ENCODE measurements at places on chromosomes 4 and X.
A peak's percentile ranks its signal among the peaks of the same experiment; 100 is the strongest.

GRCh38 chr4:10074767-10075105, 41.9 kb downstream of the WDR1 start:
- DNase-seq: no peak

DNA sequence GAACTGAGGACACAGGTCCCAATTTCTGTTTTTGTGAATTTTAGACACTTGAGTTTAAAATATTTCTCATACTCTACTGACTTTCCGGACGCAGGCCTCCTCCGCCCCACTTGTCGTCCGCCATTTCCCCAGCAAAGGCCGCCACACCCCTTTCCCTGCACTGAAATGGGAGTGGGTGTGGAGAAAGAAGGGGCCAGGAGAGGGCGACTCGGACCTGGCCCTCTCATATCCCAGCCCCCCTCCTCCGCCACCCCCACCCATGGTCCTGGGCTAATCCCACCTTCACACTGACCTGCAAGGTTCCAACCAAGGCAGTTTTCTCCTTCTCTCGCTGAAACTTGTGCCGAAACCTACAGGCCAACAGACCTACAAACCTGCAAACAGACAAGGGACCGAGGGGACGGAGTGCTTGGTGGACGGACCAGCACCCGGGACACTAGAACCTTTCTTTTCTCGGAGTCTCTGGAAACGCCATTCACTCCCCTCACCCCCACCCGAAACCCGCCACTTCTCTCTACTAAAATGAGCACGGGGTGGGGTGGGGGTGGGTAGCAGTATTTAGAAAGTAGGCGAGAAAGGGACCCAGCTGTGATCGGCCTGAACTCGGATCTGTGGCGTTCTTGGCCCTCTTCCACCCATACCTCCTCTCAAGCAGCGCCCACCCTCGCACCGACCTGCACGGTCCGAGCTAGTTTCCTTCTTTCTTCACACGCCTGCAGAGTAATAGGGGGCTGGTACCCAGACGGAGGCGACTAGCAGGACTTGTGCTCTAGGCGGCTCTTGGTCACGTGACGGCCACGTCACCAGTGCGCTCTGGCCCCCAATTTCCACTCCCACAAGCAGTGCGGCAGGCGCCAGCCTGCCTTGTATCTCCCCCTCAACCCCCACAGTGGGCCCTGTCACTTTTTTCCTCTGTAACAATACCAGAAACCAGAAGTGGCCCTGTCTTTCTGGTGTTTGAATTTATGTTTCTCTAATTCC, at the start of gene ARMCX6:
Gene ARMCX6 (minus strand): TSS at position 790 of the 981 bp plus-strand sequence. CDS start 1,380 bp downstream, outside the sequence.
- peak; percentile 88 for DNase-seq

GRCh38 chrX:10634392-10635161, 14.2 kb upstream of the MID1 start:
- DNase-seq: no peak

DNA sequence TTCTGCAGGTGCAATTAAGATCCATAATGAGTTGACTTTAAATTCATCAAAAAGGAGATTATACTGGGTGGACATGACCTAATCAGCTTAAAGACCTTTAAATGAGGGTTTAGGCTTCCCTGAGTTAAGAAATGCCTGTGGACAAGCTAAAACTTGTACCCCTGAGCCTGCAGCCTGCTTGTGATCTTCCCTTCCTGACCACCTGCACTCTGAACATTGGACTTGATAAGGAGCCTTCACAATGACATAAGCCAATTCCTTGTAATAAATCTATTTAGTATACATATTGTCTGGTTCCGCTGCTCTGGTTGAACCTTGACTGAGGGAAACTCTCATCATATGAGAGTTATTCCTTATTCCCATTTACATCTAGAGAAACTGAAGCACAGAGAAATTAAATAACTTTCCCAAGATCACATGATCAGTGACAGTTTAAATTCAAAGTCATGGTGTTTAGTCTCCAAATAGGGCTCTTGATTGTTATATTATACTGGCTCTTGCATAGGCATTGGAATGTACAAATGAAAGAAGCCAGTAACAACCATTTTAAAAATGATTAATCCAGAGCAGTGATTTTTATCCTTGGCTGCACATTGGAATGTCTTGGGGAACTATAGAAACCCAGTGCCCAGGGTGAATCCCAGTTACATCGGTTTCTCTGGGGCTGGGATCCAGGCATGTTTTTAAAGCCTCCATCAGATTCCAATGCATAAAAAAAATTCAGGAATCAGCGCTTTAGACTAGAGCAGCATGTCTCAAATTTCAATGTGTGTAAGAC, 136.1 kb downstream of the MSL3 start:
- no peak for DNase-seq

GRCh38 chr4:5206016-5206790, 154.9 kb downstream of the STK32B start:
- DNase-seq: no peak

DNA sequence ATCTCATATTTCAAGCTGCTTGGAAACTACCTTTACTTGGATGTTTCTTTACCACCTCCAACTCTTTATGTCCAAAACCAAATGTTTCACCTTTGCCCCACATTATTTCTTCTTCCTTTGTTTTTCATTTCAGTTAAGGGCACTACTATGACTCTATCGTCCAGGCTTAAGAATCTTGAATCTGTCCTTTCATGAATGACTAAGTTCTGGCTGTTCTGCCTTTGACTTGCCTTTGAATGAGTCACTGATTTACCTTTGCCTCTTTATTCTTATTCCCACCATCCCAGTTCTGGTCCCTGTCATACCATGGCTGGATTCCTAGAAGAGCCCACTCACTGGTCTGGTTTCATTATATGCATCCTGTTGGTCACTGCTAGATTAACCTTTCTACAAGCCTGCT, 30.6 kb upstream of the PLAC1 start:
- no peak for DNase-seq

- no peak for DNase-seq
These were observed 15.7 kb downstream of the CCKAR start for GRCh38 chr4:26474551-26474950.

- DNase-seq: peak; percentile 62
These were observed 45.8 kb downstream of the SLC39A8 start for GRCh38 chr4:102299354-102300107.

DNA sequence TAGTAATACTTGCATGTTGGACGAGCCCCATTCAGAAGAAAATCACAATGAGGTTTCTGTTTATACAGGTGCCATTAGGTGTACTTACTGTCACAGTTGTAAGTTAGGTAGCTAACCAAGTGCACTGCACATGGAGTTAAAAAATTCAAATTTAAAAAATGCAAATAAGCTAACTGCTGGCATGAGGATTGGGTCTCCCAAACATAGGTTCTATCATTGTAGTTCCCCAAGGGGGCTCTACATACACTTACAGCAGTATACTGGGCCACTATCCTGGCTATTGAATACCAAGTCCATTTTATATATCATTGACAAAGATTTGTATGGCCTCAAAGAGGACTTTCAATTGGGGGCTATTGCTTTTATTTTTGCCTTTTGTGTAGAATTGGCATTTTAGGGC, 153.4 kb downstream of the FMR1NB start:
- DNase-seq: no peak

GRCh38 chr4:89129080-89129640, 17.8 kb downstream of the TIGD2 start:
- DNase-seq: no peak

DNA sequence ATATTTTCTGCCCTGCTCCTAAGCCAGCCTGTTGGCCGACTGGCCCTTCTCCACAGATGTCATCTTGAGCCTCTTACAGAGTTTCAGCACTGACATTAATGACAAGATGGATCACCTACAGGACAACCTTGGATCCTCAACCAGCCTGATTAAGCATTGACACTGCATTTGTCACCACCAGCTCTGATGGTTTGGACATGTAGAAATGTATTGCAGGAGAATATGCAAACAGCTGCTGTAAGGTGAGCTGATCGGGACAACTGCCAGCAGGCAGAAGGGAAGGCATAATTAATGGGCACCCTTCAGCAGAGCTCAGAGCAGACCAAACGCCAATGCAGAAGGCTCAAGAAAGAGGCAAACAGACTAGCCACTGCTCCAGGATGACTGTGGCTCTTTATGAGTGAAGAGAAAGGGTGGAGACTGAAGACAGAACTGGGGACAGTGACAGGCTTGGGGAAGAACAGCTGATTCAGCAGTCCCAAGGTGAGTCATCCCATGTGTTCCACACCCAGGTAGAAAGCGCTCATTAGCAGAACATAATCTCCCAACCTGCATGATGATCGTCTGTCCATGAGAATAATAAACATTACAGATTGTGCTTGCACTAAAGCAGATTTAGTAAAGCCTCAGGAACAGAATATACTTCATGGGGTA, 6.7 kb downstream of the CORIN start:
- no peak for DNase-seq

DNA sequence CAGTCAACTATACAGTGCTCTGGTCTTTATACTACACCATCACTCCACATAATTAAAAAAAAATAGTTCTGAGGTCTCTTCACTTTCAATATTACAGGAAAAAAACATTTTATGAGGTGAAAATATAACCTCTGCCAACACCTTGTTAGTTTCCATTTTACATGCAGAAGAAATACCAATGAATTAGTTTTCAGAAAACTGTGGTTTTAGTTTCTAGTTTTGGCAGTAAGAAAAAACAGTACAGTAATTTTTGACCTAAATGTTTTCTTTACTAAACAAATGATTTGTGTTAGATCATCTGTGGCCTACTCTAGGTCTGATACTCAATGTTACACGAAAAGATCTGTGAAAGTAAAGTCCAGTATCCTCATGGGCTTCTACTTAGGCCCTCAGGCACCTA, 10.0 kb downstream of the SULT1E1 start:
- DNase-seq: no peak

GRCh38 chr4:143382596-143382995, 45.9 kb downstream of the GAB1 start:
- no peak for DNase-seq

- DNase-seq: no peak
These were observed 102.8 kb upstream of the PCDH18 start for GRCh38 chr4:137635108-137635507.

DNA sequence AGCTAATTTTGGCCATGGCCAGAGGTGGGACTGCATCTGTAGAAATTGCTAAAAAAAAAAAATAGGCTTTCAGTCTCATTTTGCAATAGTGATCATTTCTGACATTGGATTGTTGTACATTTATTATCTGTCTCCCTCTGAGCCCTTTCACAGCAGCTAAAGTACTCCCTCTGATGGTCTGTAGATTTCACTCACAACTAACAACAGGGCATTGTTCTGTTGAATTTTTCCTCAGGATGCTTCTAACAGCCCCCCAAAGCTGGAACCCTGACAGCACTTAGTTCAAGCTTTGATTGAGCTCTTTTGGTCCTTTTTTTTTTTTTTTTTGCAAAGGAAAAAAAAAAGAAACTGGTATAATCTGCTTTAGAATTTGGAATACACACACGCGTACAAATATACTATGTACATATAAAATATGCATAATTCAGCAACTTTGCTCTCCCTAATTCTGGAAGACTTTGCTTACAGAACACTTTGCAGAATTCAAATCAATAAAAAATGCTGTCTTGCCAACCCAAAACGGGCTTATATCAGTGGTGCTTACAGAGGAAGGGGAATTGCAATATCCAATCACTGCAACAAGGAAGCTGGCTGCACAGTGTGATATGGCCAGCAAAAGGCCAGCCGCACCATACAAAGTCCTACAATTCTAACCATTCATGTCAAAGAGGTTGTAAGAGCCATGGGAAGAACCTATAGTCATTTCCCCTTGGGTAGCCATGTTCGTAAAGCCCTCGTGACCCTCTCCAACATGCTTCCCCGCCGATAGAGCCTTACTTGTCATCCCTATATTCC, 406.4 kb downstream of the SMARCA1 start:
- no peak for DNase-seq

DNA sequence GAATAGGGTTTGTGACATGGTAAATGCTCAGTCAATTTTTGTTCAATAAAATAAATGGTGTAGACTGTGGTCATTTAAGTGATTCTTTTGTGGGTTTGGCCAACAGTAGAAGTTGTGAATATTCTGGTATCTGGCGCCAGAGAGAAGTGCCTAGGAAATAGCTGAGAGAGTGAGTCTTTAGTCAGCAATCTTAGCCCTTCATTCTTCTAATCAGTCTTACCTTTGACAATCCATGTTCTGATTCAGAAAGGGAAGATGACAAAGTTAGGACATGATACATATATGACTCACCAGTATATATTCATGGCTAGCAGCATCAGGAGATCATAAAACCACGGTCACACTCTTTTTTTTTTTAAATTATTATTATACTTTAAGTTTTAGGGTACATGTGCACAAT, 141.8 kb upstream of the PCDH18 start:
- DNase-seq: no peak

DNA sequence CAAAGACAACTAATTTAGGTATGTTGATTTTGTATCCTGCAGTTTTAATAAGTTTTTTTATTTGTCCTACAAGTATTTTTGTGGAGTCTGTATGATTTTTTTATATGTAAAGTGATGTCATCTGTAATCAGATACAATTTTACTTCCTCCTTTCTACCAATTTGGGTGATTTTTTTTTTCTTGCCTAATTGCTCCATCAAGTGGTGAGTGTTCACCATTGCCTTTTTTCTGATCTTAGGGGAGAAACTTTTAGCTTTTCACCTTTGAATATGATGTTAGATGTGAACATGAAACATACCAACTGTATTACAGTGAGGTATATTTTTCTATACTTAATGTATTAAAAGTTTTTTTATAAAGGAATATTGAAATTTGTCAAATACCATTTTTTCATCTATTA, 362.3 kb downstream of the PABPC4L start:
- no peak for DNase-seq

DNA sequence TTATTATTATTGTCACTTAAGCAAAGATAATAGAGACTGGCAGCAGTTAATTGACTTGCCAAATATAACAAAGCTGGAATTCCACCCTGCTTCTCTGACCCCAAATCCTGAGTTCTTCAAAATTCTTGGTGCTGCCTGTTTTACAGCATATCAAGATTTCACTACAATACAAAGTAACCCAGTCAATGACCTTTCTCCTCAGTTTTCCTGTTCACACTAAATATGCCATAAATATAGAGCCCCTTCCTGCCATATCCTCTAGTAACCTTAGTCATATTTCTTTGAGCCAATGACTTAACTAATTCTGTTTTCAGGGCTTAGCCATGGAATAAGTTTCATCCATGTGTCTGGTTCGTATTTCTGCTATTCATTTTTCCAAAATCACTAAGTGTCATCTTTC, 315.3 kb upstream of the HS3ST1 start:
- DNase-seq: no peak

GRCh38 chr4:154836513-154836912, 55.4 kb downstream of the RBM46 start:
- DNase-seq: no peak

DNA sequence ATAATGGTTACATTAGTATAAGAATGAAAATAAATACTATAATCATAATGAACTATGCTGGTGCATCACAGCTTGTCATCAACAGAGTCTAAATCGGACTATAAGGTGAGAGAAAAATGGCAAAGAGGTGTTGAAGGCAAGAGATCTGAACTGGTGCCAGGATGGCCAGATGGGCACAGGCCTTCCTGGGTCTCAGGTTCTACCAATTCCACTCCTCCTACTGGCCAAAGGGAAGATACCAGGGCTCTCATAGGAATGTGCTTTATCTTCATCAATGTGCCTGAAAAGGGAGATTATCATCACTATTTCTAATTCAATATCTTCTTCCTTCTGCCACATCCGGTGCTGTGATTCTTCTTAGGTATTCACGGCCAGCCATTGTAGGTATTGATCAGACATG, 107.6 kb downstream of the GASK1B start:
- DNase-seq: no peak

Data from activated effector memory CD4-positive, alpha-beta T cell treated with anti-CD3 and anti-CD28 coated beads, Interleukin-2, amount 50 U/mL, for 16 hours (primary cell).